ENCODE measurements at places on chromosomes 6 and 20.

DNA sequence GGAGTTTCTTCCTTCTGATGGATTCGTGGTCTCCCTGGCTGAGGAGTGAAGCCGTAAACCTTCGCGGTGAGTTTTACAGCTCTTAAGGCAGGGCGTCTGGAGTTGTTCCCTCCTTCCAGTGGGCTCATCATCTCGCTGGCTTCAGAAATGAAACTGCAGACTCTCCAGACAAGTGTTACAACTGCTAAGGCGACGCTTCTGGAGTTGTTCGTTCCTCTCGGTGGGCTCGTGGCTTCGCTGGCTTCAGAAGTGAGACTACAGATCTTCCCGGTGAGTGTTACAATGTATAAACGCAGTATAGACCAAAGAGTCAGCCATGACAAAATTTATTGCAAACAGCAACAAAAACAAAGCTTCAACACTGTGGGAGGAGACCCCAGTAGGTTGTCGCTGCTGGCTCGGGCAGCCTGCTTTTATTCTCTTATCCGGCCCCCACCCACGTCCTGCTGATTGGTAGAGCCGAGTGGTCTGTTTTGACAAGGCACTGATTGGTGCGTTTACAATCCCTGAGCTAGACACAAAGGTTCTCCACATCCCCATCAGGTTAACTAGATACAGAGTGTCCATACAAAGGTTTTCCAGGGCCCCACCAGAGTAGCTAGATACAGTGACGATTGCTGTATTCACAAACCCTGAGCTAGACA, 113.2 kb downstream of the GPX5 start:
- no peak for DNase-seq

GRCh38 chr6:23446469-23446967, 679.5 kb upstream of the NRSN1 start:
- no peak for DNase-seq

DNA sequence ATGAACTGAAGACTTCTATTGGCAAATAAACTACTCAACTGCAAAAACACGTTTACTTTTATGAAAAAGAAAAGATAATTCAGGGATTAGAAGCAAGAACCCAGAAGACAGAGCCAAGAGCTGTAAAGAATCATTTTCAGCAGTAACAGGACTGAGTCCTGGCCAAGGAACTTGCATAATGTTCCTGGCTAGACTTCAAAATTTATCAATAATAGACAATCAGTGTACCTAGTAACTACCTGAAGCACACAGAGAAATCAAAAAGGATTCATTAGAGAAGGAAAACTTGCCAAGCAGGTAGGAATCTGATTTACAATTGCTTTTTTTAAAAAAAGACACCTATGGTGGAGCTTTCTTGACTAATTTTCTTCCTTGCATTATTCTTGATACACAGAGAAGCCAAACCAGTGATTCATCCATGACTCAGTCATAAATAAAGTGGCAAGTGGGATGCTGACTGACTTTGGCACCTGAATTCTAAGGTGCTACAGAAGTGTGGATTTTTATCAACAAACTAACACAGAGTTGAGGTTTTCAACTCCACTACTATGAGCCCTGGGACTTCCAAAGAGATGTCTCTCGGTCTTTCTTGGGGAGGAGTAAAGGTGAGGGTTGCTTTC, 281.3 kb downstream of the BMP7 start:
- DNase-seq = no peak

DNA sequence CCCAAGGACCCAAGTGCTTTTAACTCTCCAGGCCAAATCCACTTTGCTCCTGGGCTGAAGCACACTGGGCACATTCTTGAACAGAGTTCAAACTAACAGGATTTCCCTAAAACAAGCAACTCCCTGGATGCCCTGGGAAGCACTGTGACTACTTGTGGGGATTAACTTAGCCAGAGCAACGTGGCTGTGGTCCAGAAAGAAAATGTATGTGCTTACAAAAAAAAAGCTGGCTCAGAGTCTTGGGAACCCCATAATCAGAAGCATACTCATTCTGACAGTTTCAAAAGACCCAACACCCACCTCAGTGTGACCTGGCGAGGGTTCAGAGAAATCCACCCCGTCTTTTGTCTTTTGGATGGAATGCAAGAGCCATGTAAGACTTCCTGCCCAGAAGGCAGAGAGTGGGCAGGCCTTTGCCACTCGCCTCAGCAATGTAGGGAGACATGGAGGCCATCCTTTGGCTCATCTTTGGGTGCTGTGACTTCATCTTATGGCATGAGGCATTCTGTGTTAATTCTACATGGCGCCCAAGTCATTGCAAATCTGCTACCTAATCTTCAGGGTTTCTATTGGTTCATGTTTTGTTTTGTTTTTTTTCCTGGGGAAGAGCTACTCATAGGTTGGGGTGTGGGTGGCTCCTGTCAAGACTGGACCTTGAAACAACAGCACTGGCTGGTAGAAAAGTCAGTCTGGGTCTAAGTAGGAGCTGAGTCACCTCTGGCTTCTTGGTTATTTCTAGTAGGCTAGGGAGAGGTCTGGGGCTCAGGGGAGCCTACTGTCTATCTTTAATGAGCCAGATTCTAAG, 248.6 kb upstream of the SUPT3H start:
- no peak for DNase-seq

GRCh38 chr6:48630511-48630910, 519.5 kb upstream of the PTCHD4 start:
- DNase-seq = no peak

GRCh38 chr6:169811521-169812256, 60.3 kb downstream of the ERMARD start:
- no peak for DNase-seq

- DNase-seq = no peak
Measured at GRCh38 chr20:9686001-9686400, 152.9 kb downstream of the PAK5 start.

DNA sequence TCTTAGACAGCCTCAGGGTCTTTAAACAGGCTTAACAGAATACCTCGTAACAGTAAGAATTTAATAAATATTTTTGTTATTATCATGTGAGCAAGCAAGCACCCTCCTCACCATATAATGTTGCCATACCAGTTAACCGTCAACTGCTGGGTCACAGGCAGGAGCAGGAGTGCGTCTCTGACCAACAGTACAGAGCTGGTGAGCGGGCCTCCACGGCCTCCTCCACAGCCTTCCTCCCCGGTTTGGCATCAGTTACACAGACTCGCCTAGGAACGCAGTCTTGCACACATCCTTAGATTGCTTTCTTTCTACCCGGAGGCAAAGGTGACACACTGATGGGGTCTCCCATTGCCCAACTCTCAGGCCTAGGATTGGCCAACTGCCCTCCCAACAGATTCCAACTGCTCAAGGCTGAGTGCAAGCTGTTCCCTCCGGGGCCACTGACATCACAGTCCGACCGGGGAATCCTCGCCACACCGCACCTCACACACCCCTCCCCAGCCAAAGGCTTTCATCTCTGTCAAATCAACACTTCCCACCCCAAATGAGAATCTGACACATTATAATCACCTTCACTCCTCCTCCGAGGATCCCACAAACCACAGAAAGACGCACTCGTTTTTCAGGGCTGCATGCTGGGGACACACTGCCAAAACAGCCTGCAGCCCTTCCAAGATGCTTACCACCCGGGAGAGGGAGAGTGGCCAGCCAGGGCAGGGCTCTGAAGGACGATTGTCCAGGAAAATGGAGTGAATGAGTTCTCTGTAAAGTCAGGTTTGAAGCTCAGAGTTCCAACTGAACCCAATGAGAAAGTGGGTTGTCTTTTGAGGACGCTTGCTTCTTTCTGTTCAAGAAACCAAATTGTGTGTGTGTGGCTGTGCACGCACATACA, 63.2 kb downstream of the PDE10A start:
- no peak for DNase-seq

- no peak for DNase-seq
Measured at GRCh38 chr6:167576050-167576741, 250.5 kb upstream of the AFDN start.

- DNase-seq = no peak
Measured at GRCh38 chr20:26308961-26309360, 612.3 kb upstream of the ZNF337 start.

DNA sequence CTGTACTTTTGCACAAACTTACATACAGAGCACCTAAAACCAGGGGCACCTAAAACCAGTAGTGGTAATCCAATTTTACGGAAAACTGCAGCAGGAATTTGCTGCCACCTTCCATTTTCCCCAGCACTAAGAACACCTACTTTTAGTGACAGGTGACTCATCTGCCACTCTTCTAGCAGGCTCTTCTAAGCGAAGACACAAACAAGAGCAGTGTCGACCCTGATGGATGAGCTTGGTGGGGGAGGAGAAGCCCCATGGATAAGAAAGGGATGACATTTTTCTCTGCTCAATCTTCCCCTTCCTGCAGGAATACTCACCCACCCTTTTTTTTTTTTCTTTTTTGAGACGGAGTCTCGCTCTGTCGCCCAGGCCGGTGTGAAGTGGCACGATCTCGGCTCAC, 116.9 kb downstream of the GMPR start:
- DNase-seq = no peak

GRCh38 chr6:24147511-24148153, 21.6 kb downstream of the NRSN1 start:
- no peak for DNase-seq

- DNase-seq = peak; percentile 12
Measured at GRCh38 chr6:39934131-39934757, at the start of gene MOCS1. Gene MOCS1 (minus strand): TSS chr6:39934462. CDS start chr6:39934417, 45 bp downstream.

- no peak for DNase-seq
Measured at GRCh38 chr20:17646209-17646960, 35.7 kb downstream of the RRBP1 start.

DNA sequence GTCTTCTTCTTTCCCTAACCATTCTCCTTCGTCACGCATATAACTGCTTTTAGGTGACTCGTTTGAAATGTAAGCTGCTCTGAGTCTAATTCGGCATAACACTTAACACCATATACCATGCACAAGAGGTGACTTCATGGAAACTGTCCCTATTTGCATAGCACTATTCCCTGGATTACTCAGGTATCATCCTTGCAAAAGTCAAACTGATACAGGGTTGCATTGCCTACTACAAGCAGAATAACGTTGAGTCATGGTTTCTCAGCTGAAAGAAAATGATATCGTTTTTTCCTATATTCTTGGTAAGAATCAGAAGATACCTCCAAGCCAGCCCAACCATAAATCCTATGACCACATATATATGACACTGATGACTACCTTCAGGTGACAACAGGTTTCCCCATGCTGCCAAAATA, 227.5 kb downstream of the ATXN1 start:
- DNase-seq = no peak

DNA sequence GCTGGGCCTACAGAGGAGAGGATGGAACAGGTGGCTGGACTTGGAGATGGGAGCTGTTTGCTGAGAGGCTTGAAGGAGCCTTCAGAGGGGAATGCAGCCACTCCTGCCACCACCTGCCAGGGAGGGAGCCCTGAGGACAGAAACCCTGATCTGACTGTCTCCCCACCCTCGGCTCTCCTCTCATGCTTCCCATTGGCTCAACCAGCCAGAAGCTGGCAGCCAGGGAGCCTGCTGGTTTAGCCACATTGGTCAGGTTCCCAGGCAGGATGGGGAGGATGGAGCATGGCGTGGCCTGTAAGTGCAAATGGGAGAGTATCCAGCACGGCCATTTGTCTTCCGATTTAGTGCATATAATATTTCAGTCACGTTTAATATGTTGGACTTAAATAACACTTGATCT, 12.8 kb downstream of the TREM1 start:
- no peak for DNase-seq

All from stimulated activated CD4-positive, alpha-beta T cell treated with anti-CD3 and anti-CD28 coated beads, Interleukin-1b, Interleukin-23, amount 100 ng/mL, for 4 hours (primary cell).